ENCODE measurements at places on chromosomes 12 and 14. TPM values are rescaled to one million over a fixed set of nuclear protein-coding genes. Genes with fewer than 3 reads are reported as not detected.
A peak's percentile ranks its signal among the peaks of the same experiment; 100 is the strongest.

RERGL gene
- 4.5 TPM for polyA plus RNA-seq

- DNase-seq, result peak; percentile 33
These were observed 419.7 kb upstream of the PRICKLE1 start for GRCh38 chr12:43008953-43009845.

GRCh38 chr12:47813511-47814196, 6.0 kb downstream of the HDAC7 start:
- DNase-seq, result no peak

GRCh38 chr12:26937443-26937862, 328 bp downstream of the INTS13 start:
- DNase-seq, result no peak

- DNase-seq, result no peak
These were observed 98.2 kb upstream of the GSC start for GRCh38 chr14:94867946-94868771.

- DNase-seq, result no peak
These were observed 166.7 kb downstream of the TMEM117 start for GRCh38 chr12:44002607-44003006.

DNA sequence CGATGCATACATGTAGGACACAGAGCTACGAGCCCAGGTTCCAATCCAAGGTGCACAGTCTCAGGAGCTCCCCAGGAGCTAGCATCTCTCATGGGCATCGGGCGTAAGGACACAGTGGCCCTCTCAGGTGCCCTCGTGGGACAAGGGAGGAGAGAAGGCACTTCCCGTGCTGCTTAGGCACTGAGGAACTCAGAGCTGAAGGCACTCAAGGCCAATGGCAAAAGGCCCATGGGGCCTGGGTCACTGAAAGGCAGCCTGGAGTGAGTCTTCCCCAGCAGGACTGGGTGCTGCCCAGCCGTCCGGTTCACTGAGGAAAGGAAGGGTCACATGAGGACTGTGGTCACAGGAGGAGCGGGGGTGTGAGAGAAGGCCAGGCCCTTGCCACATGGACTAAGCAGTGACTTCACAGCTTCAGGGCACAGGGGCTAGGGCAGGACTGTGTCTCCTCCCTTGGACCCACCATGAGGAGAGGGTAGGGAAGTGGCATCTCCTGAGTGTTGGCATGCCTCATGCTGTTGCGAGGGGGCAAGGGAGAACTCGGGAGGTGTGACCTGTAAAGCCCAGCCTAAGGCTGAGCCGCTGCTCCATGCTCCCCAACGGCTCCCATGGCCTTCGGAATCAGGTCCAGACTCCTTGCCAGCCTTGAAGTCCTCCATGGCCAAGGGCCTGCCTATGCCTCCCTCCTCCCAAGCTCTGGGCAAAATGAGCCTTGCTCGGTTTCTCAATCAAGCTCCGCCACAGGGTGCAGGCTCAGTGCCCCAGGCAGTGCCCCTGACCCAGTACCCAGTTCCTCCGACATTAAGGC, 51.8 kb downstream of the CHGA start:
- no peak for DNase-seq

DNA sequence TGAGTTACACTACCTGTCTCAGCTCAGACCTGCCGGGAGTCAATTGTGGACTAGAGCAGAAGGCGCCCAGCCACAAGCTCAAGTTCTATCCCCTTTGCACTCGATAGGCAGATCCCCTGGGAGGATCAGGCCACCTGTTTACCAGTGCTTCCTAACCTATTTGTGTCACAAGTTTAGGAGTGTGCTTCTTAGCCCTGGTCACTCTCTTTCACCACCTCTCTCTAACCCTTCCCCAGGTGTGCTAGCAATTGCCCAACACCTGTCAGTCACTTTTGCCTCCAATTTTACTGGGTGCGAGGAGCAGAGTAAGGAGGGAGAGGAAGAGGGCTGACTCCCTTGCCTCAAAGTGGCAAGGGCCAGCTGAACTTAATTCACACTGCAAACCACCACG, 745 bp upstream of the NAA30 start:
- no peak for DNase-seq

GRCh38 chr12:106918746-106919145, 37.0 kb upstream of the TMEM263 start:
- DNase-seq, result peak; percentile 46

GRCh38 chr12:48361664-48362339, 11.1 kb upstream of the ZNF641 start:
- DNase-seq, result no peak

PLEKHG7 gene
- 1.5 TPM for polyA plus RNA-seq

MFAP5 gene
- polyA plus RNA-seq, result 2.6 TPM

GRCh38 chr12:68376901-68377300, 44.7 kb upstream of the MDM1 start:
- no peak for DNase-seq

GAS2L3 gene
- polyA plus RNA-seq, result 3.4 TPM

CMTM5 gene
- polyA plus RNA-seq, result 0.79 TPM

MGP gene
- 193 TPM for polyA plus RNA-seq
